ENCODE measurements at places on chromosomes 3 and 15.

DNA sequence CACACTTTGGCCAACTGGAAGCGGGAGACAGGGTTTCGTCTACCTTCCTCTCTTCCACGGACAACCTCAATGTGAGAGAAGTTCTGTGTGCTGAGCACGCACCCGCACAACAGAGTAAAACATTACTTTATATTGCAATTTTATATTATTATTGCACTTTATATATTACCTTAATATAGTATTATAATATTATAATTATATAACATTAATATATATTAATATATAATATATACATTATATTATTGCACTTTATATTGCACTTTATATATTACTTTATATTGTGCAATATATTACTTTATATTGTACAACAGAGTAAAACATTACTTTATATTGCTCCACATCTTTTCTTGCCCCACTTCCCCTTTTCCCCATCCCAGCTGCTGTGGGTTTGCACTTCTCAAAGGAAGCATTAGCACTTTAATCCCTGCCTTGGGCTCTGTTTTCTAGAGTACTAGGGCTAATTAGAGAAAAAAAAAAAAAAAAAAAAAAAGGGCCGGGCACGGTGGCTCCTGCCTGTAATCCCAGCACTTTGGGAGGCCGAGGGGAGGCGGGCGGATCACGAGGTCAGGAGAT lies 76.4 kb upstream of the SLC4A7 start:
- no peak for DNase-seq

- DNase-seq: no peak
These were observed 3.3 kb downstream of the C15orf61 start for GRCh38 chr15:67524235-67524634.

- DNase-seq: peak; percentile 93
These were observed 324.3 kb downstream of the CHST2 start for GRCh38 chr3:143443851-143444331.

DNA sequence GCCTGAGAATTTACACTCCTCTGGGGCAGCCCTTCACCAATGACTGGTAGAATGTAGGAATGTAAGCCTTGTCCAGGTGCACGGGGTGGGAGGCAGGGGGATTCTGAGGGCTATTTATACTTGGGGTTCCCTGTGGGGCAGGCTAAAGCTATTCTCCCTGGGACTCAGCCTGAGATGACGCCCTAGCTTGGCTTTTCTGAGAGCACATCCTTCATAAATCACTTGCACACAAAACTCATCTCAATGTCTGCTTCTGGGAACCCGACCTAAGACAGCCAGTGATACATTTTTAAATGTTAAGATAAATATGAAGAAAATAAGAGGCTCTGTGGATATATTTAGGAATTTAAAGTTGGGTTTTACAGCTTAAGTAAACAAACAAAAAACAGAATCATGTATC lies 16.6 kb downstream of the TMEM158 start:
- DNase-seq: no peak

DNA sequence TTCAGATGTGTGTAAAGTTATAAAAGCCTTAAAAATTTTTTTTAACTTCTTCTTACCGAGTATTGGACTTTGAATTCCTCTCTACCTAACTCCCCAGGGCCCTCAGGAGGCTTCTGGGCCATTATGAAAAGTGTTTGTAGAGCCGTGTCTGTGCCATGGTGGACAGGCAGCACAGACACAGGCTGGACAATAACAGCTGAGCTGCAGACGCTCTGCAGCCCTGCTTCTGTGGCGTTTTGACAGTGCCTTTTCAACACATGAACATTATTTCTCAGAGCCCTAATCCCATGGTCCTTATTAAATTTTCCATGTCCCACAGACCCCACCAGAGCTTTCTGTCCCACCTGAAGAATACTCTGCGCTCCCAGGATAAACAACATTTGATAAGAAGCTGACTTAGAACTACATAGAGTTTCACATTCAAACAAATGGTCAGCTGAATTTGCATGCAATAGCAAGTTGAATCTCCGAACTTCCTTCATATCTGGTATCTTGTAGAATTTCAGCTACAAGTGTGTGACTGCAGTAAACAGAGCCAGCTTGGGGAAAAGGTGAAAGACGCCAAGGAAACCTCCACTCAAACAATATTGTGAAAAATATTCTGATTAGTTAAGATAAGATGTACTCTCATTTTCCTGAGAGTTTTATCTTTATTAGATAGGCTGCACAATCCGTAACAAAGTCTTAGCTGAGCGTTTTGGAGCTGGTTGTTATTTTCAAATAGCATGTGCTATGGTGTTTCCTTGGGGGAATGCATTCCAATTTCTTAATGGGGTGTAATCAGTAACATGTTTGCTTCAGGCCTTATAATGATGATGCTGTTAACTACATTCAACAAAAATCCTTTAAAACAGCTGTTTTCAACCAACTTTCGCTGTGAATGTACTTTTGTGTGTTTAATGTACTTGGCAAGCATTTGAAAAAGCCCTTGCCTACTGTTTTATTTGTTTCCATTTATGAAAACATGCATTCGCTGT lies 378.2 kb downstream of the MECOM start:
- no peak for DNase-seq

GRCh38 chr15:48097264-48097663 lies 23.5 kb upstream of the SLC24A5 start:
- DNase-seq: no peak
